RCC 7860 (cell line): ENCODE measurements at places on chromosomes 13 and 19.

- DNase-seq = no peak
Measured at GRCh38 chr13:60590800-60591747, 194.1 kb downstream of the TDRD3 start.

GRCh38 chr19:14821937-14822336, 13.0 kb downstream of the OR7A5 start:
- DNase-seq = no peak

DNA sequence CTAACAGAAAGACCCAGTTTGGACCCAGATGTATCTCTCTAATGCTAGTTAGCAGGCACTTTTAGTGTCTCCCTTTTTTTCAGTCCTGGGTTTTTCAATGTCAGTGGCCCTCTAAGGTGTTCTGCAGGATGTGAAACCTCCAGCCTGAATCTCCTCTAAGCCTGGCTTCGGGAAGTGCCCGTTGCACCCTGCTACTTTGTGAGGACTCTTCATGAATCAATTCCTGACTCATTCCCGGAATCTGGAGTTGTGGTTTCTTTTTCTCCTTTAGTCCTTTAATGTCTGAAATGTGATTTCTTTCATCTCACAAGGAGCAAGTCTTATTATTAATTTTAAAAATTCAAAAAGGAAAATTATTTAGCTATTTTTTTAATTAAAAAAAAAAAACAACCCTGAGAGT, 116.0 kb downstream of the ZNF536 start:
- no peak for DNase-seq

GRCh38 chr13:57627663-57628062, 3.9 kb upstream of the PCDH17 start:
- no peak for DNase-seq

DNA sequence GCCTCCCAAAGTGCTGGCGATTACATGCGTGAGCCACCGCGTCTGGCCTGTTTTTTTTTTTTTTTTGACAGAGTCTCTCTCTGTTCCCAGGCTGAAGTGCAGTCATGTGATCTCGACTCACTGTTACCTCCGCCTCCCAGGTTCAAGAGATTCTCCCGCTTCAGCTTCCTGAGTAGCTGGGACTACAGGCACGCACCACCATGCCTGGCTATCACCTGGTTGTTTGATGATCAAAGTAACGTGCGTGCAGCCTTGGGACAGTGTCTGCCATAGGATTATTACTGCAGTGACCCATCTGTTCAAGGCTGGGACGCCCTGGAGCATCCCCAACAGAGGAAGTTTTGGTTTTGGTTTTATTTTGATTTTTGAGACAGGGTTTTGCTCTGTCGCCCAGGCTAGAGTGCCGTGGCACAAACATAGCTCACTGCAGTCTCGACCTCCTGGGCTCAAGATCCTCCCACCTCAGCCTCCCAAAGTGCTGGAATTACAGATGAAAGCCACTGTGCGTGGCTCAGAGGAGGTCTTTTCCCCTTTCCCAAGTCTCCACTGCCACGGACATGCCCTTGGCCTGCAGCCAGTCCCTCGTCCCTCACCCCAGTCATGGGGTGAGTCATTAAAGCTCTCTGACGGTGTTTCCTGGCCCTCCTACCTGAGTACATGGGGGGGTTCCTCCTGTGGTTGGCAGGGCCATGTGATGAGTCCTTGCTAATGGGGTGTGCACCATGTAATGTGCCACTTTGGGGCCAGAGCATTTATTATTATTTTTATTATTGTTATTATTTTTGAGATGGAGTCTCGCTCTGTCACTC, 65.6 kb downstream of the IER2 start:
- peak; percentile 66 for DNase-seq

DNA sequence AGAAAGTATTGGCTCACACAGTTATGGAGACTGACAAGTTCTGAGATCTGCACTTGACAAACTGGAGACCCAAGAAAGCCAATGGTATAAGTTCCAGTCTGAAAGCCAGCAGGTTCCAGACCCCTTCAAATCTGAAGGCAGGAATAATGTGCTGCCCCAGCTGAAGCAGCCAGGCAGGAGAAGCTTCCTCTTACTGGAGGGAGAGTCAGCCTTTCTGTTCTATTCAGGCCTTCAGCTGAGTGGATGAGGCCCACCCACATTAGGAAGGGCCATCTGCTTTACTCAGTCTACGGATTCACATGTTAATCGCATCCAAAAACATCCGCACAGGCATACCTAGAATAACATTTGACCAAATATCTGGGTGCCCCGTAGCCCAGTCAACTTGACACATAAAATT, 8.2 kb upstream of the VWA8 start:
- DNase-seq = no peak

DNA sequence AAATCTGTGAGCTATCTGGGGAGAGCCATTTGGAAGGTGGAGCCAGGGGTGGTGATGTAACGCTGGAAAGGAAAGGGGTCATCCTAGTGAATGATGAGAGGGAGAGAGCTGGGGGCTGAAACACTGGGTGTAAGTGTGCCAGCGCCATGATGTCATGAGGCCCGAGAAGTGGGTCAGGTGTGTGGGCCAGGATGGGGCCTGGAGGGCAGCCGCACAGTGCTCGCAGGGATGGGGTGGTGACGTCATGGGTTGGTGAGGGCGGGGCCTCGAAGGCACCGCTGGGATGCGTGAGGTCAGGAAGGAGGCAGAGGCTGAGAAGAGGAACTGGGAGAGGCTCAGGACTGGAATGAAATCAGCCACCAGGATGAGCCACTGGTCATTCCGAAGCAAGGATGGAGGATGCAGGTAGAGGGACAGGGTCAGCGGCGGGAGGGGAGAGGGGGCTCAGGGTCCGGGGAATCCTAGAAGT, 4.4 kb downstream of the CCDC61 start:
- no peak for DNase-seq

- DNase-seq = peak; percentile 4
Measured at GRCh38 chr19:11813703-11814028, 407 bp upstream of the ZNF440 start.

DNA sequence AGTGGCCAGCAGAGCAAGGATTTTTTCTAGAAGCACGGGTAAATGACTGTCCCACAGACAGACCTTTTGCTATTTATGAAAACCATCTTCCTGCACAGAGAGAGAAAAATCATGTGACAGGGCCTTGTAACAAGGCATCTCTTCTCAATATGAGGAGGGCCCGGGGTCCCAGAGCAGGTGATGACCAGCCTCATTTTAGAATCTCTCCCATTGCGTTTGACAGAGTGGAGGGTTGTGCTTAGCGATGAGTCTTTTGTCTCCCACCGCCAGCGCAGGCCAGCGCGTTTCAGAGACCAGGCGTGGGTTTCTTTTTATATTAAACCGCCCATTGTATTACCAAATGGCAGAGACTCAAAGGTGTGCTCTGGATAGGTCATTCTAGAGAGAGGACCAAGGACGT, 97.4 kb upstream of the UBL3 start:
- DNase-seq = no peak

DNA sequence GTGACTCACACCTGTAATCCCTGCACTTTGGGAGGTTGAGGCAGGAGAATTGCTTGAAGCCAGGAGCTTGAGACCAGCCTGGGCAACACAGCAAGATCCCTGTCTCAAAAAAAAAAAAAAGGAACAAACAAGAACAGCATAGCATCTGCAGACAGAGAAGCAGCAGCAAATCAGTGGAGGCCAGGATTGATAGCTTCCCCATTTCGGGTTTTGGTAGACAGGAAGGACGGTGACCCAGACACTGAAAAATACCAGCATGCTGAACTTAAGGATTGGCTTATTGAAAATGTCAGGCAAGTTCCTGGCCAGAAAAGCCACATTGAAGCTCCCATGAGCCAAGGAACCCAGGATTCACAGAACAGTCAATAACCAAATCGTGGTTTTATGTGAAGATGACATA, 3.0 kb downstream of the ZNF490 start:
- no peak for DNase-seq

GRCh38 chr13:45325806-45326205, 15.2 kb downstream of the TPT1 start:
- DNase-seq = peak; percentile 59

- peak; percentile 36 for DNase-seq
Measured at GRCh38 chr13:79679334-79679733, 198.4 kb downstream of the NDFIP2 start.

DNA sequence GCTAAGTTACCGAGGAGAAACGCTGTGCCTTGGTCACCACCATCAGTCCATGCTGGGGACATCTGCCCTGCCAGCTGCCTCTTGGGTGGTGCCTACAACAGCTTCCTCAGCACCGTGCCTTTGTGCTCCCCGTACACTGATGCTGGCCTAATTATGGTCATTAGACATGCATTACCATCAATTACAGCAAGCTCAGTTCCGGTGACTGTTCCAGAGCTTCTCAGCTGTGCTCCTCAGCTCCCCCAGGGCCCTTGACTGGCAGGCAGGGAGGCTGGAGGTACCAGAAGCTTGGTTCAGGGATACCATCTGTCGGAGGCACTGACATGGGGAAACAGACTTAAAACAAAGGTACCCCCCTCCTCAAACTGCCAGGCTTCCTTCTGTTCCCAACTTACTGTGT, 40.2 kb downstream of the CILP2 start:
- DNase-seq = no peak

DNA sequence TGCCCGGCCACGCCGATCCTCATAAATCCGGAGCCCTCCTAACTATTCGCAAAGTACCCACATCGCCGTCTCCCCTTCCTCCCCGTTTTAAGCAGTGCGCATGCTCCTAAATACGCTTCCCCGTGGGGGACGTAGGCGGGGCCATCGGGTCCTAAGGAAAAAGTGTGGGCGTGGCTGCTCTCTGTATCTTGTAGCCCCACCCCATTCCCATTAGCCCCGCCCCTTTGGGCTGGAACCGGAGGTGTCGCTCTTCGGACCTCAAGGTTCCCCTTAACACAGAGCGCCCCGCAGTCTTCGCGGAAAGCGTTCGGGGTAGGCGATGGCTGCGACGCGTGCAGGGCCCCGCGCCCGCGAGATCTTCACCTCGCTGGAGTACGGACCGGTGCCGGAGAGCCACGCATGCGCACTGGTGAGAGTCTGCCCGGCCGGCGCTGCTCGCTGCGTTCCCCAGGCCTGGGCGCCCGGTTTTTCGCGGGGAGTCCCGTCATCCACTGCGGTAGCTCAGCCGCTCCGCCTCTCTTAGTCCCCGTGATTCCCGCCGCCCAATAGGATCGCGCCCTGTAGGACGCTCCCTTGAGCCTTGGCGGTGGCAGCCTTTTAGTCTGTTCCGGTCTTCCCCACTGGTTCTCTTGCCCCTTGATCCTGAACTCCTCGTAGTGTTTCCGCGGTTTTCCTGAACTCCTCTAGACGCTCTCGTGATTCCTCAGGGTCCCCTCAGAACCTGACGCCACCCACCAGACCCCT, at the start of gene ALDH16A1:
TSS of gene ALDH16A1 (plus strand) at position 213 of the 744 bp plus-strand sequence. CDS start at position 320, 107 bp downstream.
- DNase-seq = peak; percentile 88

DNA sequence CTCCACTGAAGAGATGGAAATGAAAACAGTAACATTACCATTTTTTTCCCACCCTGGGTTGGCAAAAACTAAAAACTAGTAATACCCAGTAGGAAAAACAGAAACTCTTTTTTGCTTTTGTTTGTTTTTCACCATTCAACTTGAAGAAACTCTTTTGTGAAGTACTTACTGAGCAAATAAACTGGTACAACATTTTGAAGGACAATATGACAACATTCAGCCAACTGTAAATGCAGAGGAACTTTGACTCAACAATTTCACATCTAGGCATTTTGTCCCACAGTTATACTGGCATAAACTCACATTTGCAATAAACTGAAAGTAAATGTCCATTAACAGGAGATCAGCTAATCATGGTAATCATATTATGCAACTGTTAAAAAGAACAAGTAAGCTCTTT, 152.5 kb downstream of the RNF17 start:
- DNase-seq = no peak

GRCh38 chr13:101242720-101243119, 173.6 kb downstream of the NALCN start:
- no peak for DNase-seq

GRCh38 chr19:15108845-15109767, 1.9 kb downstream of the SYDE1 start:
- no peak for DNase-seq

DNA sequence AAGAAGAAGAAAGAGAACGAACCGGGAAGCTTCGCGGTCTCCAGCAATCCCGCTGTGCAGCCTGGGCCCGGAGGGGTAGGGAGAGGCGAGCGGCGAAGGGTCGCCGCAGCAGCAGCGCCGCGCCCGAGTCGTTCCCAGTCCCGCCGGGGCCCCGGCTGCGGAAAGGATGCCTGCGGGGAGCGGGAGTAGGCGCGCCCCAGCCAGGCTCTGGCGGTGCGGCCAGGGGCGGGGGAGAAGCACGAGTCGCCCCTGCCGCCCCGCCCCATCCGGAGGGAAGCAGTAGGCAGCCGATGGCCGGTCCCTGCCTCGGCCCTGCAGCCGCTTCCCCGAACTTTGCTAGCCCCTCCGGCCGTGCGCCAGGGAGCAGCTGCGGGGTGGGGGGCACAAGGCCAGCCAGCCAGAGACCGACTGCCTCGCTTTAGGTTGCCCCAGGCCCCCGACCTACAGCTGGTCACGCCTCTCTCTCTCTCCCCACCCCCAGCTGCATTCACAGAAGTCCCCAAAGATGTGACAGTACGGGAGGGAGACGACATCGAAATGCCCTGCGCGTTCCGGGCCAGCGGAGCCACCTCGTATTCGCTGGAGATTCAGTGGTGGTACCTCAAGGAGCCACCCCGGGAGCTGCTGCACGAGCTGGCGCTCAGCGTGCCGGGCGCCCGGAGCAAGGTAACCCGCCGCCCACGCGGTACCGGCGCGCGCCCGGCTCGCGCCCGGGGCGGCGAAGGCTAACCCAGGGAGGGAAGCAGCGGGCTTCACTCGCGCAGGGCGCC, 1.1 kb downstream of the VSTM2B start:
- no peak for DNase-seq

DNA sequence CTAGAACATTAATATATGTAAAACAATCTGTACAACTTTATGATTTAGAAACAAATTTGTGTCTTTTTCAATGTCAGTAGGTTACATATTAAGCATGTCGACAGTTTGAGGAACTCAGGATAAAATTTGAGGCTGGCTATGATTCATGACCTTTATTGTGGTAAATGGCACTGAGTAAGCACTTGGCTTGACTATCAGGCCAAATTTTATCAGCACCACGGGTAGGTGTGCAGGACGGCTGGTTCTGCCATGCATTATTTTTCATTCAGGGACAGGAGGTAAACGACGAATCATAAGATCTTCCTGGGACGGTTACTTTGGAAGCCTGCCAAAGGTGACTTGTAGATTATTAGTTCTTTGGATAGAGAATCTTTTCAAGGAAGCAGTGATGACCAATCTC, 19.9 kb upstream of the CYP4F8 start:
- DNase-seq = peak; percentile 37

GRCh38 chr13:109678459-109678858, 107.9 kb downstream of the IRS2 start:
- DNase-seq = no peak

GRCh38 chr13:36709136-36709890, 35.5 kb downstream of the SERTM1 start:
- DNase-seq = no peak

GRCh38 chr19:1214862-1215731, 9.5 kb downstream of the STK11 start:
- peak; percentile 70 for DNase-seq

GRCh38 chr19:28117143-28117542, 1095.8 kb downstream of the UQCRFS1 start:
- no peak for DNase-seq

DNA sequence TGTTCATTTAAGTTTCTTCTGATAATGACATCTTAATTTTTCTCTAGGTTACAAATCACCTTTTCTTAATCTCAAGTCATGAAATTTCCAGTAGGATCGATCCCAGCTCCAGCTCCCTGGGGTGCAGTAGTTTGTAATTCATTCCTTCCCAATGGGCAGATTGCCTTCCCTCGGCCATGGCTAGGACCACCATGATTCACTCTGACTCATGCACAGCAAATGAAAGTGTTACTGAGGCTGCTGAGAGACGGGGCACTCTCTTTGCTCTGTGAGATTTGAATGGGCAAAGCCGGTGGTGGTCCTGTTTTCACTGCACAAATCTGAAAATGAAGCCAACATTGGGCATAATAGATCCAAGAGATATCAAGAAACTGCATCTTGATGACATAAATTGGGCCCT, 202.8 kb upstream of the IRS2 start:
- DNase-seq = peak; percentile 41
